ENCODE measurements at places on chromosomes 11 and 22.

DNA sequence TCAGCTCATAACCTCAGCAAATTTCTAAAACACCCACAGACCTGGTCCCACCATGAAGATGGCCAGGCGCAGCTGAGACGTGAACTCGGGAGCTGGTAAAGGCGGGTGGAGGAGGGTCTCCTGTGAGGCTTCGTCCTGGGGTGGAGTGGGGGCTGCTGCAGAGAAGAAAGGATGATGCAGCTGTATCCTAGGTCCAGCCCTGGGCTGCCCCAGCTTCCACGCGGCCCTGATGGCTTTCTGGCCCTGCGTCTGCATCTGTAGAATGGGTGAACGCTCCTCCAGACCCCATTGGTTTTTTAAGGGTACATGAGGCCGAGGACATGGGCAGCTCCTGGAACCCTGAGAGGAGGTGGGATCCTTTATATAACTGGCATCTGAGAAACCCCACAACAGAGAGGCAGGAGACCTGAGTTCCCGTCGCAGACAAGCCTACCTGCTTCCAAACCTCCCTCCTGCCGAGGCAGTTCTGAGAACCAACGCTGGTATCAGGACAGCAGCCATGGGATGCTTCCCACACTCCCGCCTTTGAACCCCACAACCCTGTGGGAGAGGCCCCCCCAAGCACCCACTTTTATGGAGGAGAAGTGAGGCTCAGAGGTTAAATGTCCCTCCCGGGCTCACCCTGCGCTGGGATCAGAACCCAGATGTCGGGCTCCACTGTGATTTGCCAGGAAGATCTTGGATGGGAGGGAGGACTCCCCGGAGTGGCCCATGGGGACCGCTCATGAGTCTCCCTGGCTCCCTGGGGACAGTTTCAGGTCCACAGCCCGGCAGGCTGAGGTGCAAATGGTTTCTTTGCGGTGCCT, 55.2 kb upstream of the FGF3 start:
- no peak for DNase-seq

- DNase-seq, result peak; percentile 19
These were observed 20.3 kb upstream of the NLRP6 start for GRCh38 chr11:257766-258493.

- DNase-seq, result no peak
These were observed 24.4 kb upstream of the HSPA8 start for GRCh38 chr11:123086305-123086704.

GRCh38 chr11:124518989-124519451, 24.4 kb downstream of the OR8B12 start:
- no peak for DNase-seq

GRCh38 chr11:20566591-20567434, 32.6 kb upstream of the SLC6A5 start:
- no peak for DNase-seq

- DNase-seq, result no peak
These were observed 11.7 kb upstream of the COMT start for GRCh38 chr22:19929586-19930550.

- no peak for DNase-seq
These were observed 90.4 kb downstream of the RBFOX2 start for GRCh38 chr22:35938226-35938625.

DNA sequence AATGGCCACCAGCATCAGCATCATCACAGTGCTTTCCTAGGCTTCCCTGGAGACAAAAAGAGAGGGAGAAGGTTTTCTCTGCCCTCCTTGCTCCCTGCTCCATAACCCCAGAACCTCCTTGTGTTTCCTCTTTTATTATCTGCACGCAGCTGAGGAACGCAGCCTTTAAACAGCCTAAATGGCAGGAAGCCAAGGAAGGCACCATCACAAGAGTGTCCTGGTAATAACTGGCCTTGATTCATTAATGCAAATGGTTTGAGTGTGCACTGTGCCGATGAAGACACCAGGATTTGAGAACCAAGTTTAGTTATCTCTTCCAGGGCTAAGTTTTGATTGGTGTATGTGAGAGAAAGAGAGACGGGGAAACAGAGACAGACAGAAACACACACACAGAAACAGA, 29.4 kb upstream of the DRD2 start:
- no peak for DNase-seq

GRCh38 chr11:17601676-17602075, 54.6 kb downstream of the OTOG start:
- no peak for DNase-seq

- DNase-seq, result peak; percentile 76
These were observed 5.0 kb upstream of the PICK1 start for GRCh38 chr22:38051900-38052862.

- DNase-seq, result no peak
These were observed 23.4 kb upstream of the ADA2 start for GRCh38 chr22:17242641-17243040.

All from hematopoietic multipotent progenitor cell treated with erythropoietin and hydrocortisone succinate and interleukin-3 and kit ligand, for 15 days (in vitro differentiated cells).